ENCODE measurements at places on chromosomes 7 and 10.
A peak's percentile ranks its signal among the peaks of the same experiment; 100 is the strongest.

DNA sequence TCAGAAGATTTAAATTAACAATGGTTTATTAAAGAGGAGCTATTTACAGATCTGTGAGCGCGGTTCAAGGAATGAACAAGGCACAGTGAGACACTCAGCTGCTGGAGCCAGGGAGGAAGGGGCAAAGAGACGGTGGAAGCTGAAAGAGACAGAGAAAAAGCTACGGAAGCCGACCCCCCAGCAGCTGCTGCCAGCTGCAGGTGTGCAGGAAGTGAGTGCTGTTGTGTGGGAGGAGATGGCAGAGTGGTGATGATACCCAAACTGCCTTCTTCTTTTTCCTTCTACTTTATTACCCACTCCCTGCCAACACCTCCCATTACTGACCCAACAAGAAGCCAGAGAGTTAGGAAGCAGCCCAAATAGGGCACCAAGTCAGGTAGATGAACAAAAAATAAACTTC lies 41.9 kb upstream of the MBL2 start:
- DNase-seq: no peak

GRCh38 chr7:84462259-84462658 lies 267.7 kb upstream of the SEMA3A start:
- no peak for DNase-seq

GRCh38 chr7:55887821-55888247 lies 578 bp downstream of the ZNF713 start:
- DNase-seq: peak; percentile 14

GRCh38 chr10:99123336-99123735 lies 112.3 kb downstream of the HPSE2 start:
- DNase-seq: no peak

DNA sequence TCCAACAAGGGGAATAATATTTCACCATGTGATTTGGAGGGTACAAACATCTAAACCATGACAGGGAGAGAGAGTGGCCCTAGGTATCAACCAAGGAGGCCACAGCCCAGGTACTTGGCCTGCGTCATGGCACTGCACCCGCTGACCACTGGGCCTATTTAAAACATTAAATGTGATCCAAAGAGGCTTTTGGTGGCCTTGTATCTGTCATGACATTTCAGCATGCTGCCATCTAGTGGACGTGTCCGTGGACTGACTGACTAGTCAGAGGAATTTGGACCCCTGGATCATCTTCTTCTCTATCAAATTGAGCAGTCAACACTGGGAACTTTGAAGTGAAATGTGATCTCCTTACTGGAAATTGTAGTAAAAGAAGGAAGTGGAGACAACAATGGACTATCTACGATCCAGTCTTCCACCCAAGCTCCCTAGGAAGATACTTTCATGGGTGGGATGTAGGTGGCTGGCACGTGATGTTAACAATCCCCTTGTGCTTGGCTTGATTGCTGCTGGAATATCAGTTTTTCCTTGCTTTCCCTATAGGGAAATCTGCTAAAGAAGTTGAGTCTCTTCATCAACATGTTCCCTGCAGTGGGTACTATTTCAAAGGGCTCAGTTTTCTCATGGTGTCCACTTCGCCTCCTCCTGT lies 24.6 kb upstream of the ITGA8 start:
- DNase-seq: peak; percentile 25

- DNase-seq: no peak
Measured at GRCh38 chr10:18449611-18450026, 201.8 kb downstream of the NSUN6 start.

DNA sequence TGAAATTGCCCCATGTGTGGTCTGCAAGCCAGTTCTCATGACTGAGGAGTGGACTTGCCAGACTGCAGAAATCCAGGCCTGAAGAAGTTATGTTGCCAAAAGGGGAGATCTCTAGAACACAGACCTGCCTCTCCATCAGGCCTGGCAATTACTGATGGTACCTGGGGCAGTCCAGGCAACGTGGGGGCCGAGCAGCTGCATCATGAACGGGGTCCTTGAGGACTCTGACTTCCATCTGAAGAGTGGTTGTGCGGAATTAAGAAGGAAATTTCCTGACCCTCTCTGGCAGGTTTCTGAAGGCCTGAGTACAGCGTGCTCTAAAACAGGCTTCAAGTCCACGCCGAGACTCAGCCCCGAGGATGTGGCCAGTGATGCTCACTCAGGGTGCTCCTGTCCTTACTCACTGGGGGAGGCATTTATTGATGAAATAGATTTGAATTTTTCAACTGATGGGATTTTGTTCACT lies 30.4 kb downstream of the RAMP3 start:
- DNase-seq: no peak

DNA sequence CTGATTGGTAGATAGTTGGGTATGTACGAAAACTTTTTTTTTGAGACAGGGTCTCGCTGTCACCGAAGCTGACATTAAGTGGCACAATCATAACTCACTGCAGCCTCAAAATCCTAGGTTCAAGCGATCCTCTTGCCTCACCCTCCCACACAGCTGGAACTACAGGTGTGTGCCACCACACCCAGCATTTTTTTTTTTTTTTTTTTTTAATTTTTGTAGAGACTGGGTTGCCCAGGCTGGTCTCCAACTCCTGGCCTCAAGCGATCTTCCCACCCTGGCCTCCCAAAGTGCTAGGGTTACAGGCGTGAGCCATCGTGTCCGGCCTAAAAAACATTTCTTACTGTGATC lies 1.5 kb upstream of the LRRC27 start:
- no peak for DNase-seq

DNA sequence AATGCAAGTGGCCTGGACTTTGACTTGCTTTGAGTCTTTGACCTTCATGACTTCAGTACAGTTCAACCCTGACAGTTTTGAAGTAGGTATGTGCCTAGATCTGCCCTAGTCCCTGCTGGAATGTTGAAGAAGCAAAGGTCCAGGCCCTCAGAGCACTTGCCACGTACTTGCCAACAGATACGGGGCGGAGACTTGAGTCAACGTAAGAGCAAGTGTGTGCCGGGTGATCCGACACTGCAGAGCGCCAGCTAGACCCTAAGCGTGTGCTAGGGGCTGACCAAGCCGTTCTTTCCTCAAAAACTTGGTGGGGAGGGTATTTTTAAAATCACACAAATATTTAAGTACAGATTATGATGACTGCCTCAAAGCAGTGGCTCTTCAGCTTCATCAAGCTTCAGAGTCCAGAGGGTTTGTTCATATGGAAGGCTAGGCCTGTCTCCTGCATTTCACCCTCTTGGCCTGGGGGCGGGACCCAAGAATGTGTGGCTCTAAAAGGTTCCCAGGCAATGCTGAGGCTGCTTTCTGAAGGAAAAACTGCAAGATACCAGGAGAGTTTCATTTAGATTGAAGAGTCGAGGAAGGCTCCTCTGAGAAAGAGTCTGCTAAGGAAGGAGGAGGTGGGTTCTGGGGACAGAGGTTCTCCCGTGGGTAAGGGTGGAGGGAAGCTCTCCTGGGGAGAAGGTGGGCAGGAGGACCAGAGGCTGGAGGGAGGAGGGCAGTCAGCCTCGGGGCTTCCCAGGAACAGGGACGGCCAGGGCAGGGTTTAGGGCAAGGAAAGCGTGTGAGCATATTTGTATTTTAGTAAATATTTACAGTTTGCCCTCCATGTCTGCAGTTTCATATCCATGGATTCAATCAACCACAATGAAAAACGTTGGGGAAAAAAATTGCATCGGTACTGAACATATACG lies 160.3 kb downstream of the EGFR start:
- DNase-seq: no peak

DNA sequence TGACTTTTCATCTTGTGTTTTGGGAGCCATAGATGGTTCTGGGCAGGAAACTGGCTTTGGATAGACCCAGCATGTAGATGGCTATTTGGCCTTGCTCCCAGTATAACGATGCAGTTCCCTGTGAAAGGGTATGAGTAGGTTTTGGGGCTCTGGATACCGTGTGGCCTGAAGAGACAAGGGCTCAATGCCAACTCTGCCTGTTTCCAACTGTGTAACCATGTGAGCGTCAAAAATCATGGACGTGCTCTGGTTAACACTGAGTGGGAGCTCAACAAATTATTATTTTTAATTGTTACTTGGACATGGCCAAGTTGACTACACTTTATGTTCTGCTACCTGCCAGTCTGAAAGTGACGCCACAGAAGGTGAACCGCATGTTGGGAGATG lies 41.8 kb downstream of the EGFR start:
- DNase-seq: no peak

DNA sequence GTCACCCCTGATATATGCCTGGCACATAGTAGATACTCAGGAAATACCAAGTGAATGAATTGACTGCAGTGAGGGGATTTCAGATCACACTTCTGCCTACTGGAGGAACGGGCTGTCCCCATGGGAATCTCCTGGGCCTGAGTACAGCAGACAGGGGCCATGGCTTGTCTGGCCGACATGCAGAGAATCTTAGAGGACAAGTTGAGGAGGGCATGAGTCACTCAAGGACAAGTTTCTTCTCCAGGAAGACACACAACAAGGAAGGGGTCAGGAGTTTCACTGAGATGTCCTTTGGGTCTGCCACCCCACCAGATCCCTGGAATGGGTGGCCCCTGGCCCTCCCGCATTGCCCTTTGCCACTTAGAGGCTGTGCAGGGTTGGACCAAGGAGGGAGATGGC lies 20.7 kb downstream of the PLPP4 start:
- no peak for DNase-seq

DNA sequence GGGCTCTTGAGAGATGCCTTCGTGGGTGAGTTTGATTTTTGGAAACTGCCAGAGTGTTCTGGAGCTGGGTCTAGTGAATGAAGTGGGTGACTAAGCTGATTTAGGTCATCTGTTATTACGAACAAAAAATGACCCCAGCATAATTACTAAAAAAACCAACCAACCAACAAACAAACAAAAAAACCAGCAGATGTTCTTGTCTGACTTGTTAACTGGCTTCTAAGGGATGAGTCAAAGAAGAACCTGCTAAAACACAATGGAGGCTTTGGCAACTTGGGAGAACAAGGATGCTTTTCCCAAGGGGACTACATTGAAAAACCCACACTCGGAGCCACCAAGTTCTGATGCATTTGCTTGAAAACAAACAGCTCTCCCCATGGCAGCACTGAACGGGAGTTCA lies 11.5 kb downstream of the TACR2 start:
- no peak for DNase-seq

DNA sequence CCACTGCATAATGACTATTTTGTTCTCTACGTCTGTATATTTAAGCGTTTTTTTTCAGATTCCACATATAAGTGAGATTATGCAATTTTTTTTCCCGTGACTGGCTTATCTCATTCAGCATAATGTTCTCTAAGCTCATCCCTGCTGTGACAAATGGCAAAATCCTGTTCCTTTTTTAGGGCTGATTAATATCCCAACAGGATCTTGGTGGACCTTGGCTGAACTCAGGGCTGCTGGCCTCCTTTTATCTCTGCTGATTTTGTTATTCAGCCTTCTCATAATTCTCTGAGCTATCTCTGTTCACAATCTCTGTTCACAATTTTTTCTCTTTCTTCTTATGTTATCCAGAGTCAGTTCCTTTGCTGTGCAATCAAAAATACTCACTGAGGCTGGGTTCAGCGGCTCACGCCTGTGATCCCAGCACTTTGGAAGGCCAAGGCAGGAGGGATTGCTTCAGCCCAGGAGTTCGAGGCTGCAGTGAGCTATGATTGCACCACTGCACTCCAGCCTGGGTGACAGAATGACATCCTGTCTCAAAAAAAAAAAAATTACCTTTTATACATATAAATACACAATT lies 1035.9 kb upstream of the AUTS2 start:
- DNase-seq: no peak

DNA sequence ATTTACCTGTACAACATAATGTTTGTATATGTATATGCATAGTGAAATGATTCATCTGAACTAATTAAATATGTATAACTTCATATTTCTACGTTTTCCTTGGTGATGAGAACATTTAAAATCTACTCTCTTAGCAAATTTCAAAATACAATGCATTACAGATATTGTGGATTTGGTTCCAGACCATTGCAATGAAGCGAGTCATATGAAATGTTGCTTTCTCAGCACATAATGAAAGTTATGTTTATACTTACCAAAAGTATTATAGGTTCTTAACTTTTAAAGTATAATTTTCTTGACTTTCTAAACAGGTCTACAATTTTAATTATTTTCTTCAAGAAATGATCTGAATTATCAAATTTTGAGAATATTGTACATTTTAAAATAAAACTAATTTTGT lies 189.2 kb downstream of the CSTF2T start:
- DNase-seq: no peak

DNA sequence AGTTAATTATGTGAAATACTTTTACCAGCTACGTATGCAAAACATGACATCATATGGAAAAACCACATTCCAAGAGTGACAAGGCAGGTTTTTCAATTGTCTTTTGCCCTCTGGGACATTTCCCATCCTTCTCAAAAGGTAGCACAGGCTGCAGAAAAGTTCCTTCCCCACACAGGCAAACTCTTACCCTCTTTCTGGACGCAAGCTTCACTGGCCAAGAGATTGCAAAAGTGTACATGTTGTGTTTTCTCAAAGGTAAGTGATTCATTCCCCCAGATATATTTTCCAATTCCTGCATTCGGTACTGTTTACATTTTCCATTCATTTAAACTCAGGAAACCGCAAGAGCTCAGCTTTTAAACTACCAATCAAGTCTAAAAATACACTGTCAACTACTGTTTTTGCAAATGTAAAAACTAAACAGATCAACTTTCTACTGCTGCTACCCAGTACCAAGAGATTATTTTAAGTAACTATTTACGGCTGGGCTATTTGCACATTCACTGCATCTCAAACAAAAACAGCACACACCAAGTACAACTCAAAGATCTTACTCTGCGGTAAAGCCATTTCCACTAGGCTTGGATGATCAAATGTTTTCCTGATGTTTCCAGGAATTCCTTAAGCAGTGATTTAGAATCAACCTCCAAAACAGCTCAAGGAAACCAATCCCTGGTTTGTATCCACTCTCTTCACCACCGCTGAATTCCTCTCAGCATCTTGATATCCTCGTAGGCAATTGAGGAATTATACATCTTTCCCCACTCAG lies 233.6 kb upstream of the CCDC6 start:
- DNase-seq: no peak

DNA sequence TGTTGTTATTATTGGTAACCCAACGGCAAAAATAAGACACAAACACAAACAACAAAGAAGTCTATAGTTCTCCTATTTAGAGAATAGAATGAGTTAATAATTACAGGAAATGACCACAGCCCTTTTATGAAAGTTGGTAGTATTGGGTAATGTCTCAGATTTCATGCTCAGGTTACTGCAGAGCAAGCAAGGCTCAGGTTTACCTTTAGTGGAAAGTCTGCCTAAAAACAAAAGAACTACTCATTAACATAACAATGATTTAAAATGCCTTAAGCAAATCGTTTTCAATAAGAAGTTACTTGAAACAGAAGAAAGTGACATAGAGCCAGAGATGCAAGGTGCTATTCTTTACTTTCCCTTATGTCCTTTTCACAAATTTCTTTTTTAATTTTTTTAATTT lies 441.2 kb downstream of the PLXDC2 start:
- no peak for DNase-seq

DNA sequence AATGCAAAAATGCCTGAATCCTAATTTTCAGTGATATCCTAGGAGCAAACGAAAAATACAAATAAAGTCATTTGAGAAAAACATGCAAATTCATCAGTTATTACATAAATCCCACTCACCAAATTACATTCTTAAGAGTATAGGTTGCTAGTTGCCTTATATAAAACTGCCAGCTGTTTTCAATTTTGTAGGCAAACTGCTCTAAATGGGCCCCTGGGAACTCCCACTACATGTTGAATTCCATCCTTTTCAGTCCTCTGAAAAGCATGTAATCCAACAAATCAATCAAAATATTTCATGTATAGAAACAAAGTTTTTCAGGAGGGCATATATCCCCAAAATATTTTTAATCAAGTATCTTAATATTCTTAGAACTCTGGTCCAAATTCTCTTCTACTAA lies 2.1 kb upstream of the JMJD1C start:
- DNase-seq: no peak

GRCh38 chr7:35647171-35647574 lies 47.8 kb downstream of the HERPUD2 start:
- DNase-seq: no peak

Measured in GM12891 (cell line).